Effector memory CD4-positive, alpha-beta T cell (primary cell): ENCODE measurements at places on chromosomes 12 and 14.

GRCh38 chr14:70067810-70068209, 120.9 kb downstream of the SLC8A3 start:
- H3K27me3 ChIP-seq, result no peaks in the 10 kb centered on the region
- no peak overlapping the region for H3K27ac ChIP-seq
- no peak for DNase-seq
- H3K4me1 ChIP-seq, result no peaks in the 10 kb centered on the region
- no peaks in the 10 kb centered on the region for H3K36me3 ChIP-seq
- H3K4me3 ChIP-seq, result no peak overlapping the region

DNA sequence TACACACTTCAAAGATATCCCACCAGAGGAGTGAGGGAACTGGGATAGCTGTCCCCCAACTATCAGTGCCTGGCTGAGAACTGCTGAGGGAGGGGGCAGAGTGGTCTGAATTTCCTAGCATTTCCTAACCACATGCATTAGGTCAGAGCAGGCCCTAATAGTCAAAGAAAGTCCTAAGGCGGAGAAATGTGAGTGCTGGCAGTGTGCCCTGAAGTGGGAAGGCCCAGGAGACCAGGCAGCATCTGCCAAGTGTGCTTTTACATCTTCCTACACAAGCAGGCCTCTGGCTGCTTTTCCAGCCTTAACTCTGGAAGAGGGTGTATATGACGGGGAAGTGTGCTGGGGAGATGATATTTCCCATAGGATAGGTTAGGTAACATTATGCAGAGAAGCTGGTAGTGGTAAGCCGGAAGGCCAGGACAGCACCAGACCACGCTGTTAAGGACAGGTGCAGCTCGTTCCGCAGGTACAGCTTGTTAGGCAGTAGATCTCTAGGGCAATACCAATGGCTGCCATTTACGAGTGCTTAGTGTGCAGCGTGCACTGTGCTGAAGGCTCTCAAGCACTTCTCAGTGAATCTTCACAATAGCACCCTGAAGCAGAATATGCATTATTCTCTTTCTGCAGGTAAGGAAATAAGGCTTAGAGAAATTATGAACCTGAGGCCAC, 9.1 kb upstream of the CCDC198 start:
- DNase-seq, result no peak
- H3K36me3 ChIP-seq, result no peaks in the 10 kb centered on the region
- H3K4me1 ChIP-seq, result no peaks in the 10 kb centered on the region
- no peak overlapping the region for H3K27ac ChIP-seq
- H3K4me3 ChIP-seq, result no peak overlapping the region

DNA sequence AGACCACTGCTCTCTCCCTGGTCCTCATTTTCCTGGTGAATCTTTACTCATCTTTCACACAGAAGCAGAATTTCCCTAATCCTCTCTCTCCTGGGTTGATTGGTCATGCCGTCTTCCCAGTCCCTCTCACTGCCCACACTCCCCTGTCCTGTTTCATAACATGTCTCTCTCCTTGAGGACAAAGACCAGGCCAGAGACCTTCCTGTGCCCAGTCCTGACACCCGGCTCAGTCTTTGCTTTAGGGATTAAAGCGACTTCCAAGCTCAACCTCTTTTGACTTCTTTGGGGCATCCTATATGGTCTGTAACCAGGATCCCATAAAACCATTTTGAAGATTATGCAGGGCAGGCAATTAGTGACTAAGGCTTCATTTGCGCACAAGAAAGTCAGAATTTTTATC, 105.5 kb downstream of the BCL11B start:
- no peak overlapping the region for H3K27ac ChIP-seq
- H3K4me3 ChIP-seq, result no peak overlapping the region
- DNase-seq, result no peak
- peaks cover 21% of the 10 kb centered on the region for H3K36me3 ChIP-seq
- no peaks in the 10 kb centered on the region for H3K27me3 ChIP-seq

DNA sequence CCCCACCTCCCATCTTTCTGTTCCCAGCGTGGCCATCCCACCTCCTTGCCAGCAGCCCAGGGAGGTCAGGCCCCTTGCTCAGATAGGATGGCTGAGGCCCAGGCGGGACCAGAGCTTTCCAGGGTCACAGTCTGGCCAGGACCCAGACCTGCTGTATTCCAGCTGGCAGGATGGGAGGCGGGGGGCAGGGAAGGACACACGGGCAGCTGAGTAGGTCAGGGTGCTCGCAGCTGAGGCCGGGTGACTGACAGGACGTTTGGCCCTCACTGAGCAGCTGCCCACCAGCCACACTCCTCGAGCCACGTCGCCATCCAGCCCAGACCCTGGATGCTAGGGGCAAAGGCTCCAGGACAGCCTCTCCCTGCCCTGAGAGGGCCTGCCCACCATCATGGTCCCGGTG, 4.0 kb downstream of the NUDT14 start:
- no peak overlapping the region for H3K4me3 ChIP-seq
- H3K27me3 ChIP-seq, result no peaks in the 10 kb centered on the region
- H3K27ac ChIP-seq, result no peak overlapping the region
- DNase-seq, result no peak
- peaks cover 25% of the 10 kb centered on the region for H3K4me1 ChIP-seq

- peaks cover 4% of the 10 kb centered on the region for H3K36me3 ChIP-seq
- no peaks in the 10 kb centered on the region for H3K4me1 ChIP-seq
- no peak overlapping the region for H3K4me3 ChIP-seq
Measured at GRCh38 chr12:1369460-1369859, 224.9 kb downstream of the FBXL14 start.

DNA sequence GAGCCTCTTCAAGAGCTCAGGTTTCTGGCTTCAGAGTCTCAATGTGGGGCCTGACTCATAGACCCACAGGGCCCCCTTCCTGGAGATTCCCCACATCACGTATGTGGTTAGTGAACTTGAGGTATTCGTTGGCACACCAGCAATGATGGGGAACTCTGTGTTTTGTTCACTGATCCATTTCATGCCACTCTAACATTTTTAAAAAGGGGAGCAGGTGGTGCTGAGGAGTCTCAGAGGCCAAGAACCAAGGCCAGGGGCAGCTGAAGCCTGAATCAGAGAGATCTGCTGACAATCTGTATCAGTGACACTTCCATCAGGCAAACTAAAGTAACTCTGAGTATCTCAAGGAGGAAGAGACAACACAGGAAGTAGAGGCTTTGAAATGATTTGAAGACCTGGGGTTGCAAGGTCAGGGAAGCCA, 323.4 kb downstream of the VRK1 start:
- H3K27me3 ChIP-seq, result no peaks in the 10 kb centered on the region
- no peak overlapping the region for H3K4me3 ChIP-seq
- H3K36me3 ChIP-seq, result no peaks in the 10 kb centered on the region
- peak; percentile 3 for DNase-seq
- H3K4me1 ChIP-seq, result peaks cover 14% of the 10 kb centered on the region
- peak overlapping the region; percentile 27 for H3K27ac ChIP-seq

- no peak for DNase-seq
- H3K27me3 ChIP-seq, result no peaks in the 10 kb centered on the region
Measured at GRCh38 chr14:102616318-102616717, 23.9 kb downstream of the RCOR1 start.

- no peaks in the 10 kb centered on the region for H3K27me3 ChIP-seq
- DNase-seq, result no peak
- no peak overlapping the region for H3K27ac ChIP-seq
- no peak overlapping the region for H3K4me3 ChIP-seq
- no peaks in the 10 kb centered on the region for H3K4me1 ChIP-seq
Measured at GRCh38 chr12:332581-333205, 56.4 kb downstream of the KDM5A start.

DNA sequence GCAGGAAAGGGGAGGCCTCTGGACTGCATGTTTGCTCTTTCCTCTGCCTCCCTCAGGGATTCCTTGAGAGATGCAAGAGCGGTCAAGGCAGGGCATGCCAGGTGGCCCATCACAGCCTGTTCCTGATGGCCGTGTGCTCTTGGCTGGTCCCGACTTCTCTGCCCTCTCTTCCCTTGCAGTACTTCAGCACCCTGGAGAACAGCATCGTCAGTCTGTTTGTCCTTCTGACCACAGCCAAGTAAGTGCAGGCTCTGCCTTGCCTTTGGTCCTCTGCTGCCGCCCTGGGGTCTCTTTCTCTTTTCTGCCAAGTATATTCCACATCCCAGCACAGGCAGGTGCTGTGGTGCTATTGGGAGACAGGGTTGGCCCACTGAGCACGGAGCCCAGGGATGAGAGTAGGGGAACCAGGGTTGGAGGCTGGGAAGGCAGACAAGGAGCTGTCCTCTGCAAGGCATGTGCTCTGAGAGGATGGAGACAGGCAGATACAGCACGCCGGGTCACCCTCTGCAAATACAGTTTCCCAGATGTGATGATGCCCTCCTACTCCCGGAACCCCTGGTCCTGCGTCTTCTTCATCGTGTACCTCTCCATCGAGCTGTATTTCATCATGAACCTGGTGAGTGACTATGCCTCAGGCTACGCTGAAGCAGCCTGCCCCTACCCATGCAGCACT, 51.9 kb downstream of the TPCN1 start:
- no peak overlapping the region for H3K27ac ChIP-seq
- no peak overlapping the region for H3K4me3 ChIP-seq
- H3K36me3 ChIP-seq, result peaks cover 63% of the 10 kb centered on the region
- no peaks in the 10 kb centered on the region for H3K4me1 ChIP-seq

- H3K4me1 ChIP-seq, result no peaks in the 10 kb centered on the region
- no peak overlapping the region for H3K4me3 ChIP-seq
- H3K27me3 ChIP-seq, result no peaks in the 10 kb centered on the region
- H3K27ac ChIP-seq, result no peak overlapping the region
Measured at GRCh38 chr14:60301685-60302084, 52.7 kb downstream of the PPM1A start.

- no peak overlapping the region for H3K27ac ChIP-seq
- no peak overlapping the region for H3K4me3 ChIP-seq
- DNase-seq, result no peak
- no peaks in the 10 kb centered on the region for H3K27me3 ChIP-seq
Measured at GRCh38 chr14:64637735-64638473, 66.3 kb upstream of the PLEKHG3 start.

GRCh38 chr14:101010293-101010692, 106.8 kb upstream of the RTL1 start:
- no peak overlapping the region for H3K27ac ChIP-seq
- no peaks in the 10 kb centered on the region for H3K27me3 ChIP-seq
- no peaks in the 10 kb centered on the region for H3K36me3 ChIP-seq
- H3K4me1 ChIP-seq, result no peaks in the 10 kb centered on the region
- H3K4me3 ChIP-seq, result no peak overlapping the region

GRCh38 chr12:32548691-32549281, 130.3 kb upstream of the DNM1L start:
- H3K4me1 ChIP-seq, result no peaks in the 10 kb centered on the region
- H3K27ac ChIP-seq, result no peak overlapping the region
- no peaks in the 10 kb centered on the region for H3K36me3 ChIP-seq
- no peak for DNase-seq
- no peak overlapping the region for H3K4me3 ChIP-seq

DNA sequence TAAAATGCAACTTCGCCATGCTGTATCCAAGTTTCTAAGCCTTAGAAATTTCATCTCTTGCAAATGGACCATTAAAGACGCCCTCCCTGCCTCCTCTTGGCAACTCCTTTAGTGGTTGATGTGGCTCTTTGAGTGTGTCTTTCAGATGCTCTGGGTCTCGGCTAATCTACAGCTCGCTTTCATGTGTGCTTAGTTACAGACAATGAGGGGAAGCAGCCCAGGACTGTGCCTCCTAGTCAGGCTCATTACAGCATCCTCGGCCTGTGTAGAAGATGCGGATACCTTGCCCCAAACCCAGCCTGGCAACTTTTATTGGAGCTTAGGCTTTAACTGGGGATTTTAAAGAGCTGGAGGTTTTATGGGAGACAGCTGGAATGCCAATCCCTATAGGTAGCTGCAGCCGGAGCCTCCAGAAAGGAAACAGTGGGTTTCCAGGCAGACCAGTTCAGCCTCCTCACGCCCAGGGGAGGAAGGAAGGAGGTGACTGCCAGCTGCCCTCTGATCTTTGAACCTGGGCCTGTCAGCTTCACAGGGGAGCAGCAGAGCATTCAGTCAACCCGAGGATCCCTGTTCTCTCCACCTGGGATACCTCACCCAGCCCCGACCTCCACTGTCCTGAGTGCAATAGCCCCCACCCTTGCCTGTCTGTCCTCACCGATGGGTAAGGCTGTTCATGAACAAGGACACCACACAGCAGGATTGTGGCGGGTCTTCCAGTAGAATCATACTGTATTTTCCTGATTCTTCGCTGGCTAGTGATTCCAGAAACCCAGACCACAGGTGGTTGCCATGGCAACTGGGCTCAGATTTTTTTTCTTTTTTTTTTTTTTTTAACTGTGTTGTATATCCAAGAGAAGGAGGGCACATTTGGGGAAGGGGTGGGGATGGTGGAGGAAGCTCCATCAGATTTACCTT, 638.5 kb downstream of the MED13L start:
- H3K27ac ChIP-seq, result no peak overlapping the region
- no peak overlapping the region for H3K4me3 ChIP-seq
- no peaks in the 10 kb centered on the region for H3K27me3 ChIP-seq

- no peaks in the 10 kb centered on the region for H3K36me3 ChIP-seq
- peaks cover 46% of the 10 kb centered on the region for H3K4me1 ChIP-seq
- H3K27ac ChIP-seq, result peak overlapping the region; percentile 42
- DNase-seq, result no peak
Measured at GRCh38 chr12:54988402-54989054, 4.0 kb upstream of the TESPA1 start.

- peak within 1 kb of the TSS; percentile 96 for H3K27ac ChIP-seq
- peak; percentile 90 for DNase-seq
- H3K36me3 ChIP-seq, result no peaks in the 10 kb centered on the region
- no peaks in the 10 kb centered on the region for H3K27me3 ChIP-seq
- H3K4me3 ChIP-seq, result peak within 1 kb of the TSS; percentile 54
Measured at GRCh38 chr12:56333679-56334489, at the start of gene PAN2. PAN2 (minus strand) TSS chr12:56334000; CDS start chr12:56333094, 906 bp downstream.

DNA sequence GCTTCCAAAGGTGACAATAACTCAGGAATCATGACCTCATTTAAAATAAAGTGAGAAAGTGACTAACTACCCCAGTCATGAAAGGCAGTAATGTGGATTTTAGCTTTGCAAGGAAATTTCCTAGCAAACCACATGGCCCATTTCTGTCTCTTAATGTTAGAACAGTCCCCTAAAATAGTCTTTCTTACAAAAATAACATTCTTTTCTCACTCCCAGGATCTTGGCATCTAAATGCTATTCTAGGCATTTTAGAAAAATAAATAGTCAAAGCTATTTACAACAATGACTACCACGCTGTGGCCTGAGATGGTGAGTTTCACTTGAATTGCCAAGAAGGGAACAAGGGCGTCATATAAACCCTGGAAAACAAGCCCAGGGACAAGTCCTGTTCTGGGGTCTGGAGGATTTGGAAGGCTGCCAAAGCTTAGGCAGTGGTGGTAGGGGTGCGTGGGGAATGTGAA, 101.2 kb upstream of the CCDC175 start:
- H3K27me3 ChIP-seq, result no peaks in the 10 kb centered on the region
- no peak overlapping the region for H3K27ac ChIP-seq
- H3K36me3 ChIP-seq, result no peaks in the 10 kb centered on the region
- H3K4me3 ChIP-seq, result no peak overlapping the region

GRCh38 chr12:75603475-75603874, 92.1 kb upstream of the KRR1 start:
- no peaks in the 10 kb centered on the region for H3K36me3 ChIP-seq
- no peak overlapping the region for H3K4me3 ChIP-seq
- DNase-seq, result no peak
- H3K4me1 ChIP-seq, result no peaks in the 10 kb centered on the region
- H3K27me3 ChIP-seq, result no peaks in the 10 kb centered on the region

GRCh38 chr14:36365766-36366165, 45.3 kb upstream of the MBIP start:
- H3K27me3 ChIP-seq, result no peaks in the 10 kb centered on the region
- DNase-seq, result no peak
- H3K27ac ChIP-seq, result no peak overlapping the region

GRCh38 chr12:71312768-71313403, 126.7 kb upstream of the LGR5 start:
- DNase-seq, result no peak
- H3K4me3 ChIP-seq, result no peak overlapping the region
- no peak overlapping the region for H3K27ac ChIP-seq
- no peaks in the 10 kb centered on the region for H3K4me1 ChIP-seq
- no peaks in the 10 kb centered on the region for H3K36me3 ChIP-seq
